ENCODE measurements at places on chromosomes 13 and 19. TPM values are rescaled to one million over a fixed set of nuclear protein-coding genes. Genes with fewer than 3 reads are reported as not detected.

Gene LILRA1
- total RNA-seq: not detected

Gene TMEM272
- not detected for total RNA-seq

DNA sequence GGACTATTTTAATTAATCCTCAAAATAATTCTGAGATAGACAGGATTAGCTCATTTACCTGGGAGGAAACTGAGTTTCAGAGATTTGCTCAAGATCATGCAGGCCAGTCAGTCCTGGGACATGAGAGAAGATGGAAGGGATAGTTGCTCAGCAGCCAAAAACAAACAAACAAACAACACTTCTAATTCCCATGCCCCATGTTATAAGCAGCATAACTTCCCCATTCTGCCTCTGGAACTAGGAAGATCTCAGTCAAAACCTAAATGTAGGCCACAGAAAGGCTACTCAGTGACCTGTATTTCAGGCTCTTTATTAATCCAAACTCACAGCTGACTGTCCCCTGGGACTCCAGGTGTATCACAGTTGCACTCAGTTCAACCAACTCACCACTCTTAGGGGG lies 489.2 kb upstream of the NBEA start:
- DNase-seq: no peak

DNA sequence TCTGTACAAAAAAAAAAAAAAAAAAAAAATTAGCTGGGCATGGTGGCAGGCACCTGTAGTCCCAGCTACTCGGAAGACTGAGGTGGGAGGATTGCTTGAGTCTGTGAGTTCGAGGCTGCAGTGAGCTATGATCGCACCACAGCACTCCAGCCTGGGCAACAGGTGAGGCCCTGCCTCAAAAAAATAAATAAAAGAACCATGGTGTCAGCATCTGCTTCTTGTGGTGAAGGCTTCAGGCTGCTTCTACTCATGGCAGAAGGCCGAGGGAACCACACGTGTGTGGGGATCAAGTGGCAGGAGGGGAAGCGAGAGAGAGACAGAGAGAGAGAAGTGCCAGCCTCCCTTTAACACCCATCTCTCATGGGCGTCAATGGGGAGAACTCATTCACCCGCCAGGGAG lies 13.5 kb downstream of the BCL3 start:
- DNase-seq: no peak

- DNase-seq: no peak
These were observed 16.1 kb upstream of the UPF1 start for GRCh38 chr19:18815673-18816072.

DNA sequence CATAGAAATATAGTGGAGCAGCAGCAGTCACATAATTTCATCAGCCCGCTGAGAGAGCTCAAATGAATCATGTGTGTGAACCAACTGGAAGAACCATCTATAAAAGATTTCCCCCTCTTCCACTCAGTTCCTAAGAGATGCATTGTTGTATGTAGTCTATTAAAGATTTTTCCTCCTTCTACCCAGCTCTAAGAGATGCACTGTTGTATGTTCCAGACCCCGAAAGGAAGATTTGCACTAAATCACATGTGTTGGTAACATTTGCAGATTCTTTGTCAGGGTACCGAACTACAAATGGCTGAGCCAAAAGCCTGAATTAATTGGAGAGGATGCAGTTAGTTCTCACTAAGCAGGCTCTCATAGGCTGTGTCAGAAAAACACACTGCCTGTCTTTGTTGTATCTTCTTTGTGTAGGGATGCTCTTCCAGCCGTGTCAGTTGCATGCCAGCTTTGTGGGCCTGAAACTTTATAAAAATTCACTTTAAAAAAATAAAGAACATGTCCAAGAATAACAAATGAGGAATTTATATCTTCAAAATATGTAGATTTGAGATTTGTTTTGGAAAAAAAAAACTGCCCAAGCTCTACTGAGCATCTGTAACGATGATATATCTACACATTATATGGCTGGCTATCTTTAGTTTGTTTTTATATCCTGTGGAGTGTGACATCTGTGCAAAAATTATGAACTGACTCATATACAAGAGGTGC lies 223.1 kb downstream of the MZT1 start:
- DNase-seq: no peak
